HCT116 (cell line): ENCODE measurements at places on chromosomes 1 and 21. TPM values are rescaled to one million over a fixed set of nuclear protein-coding genes. Genes with fewer than 3 reads are reported as not detected.

The TM2D1 gene
- total RNA-seq: 22.7 TPM

The USP48 gene
- total RNA-seq: 54.8 TPM

The IL10 gene
- total RNA-seq: not detected

The PFKFB2 gene
- total RNA-seq: 13.9 TPM
